ENCODE measurements at places on chromosomes 12 and 14. TPM values are rescaled to one million over a fixed set of nuclear protein-coding genes. Genes with fewer than 3 reads are reported as not detected.

The B4GALNT1 gene
- total RNA-seq = 5.3 TPM

The PLA2G1B gene
- total RNA-seq = not detected

The CLEC9A gene
- not detected for total RNA-seq

The SLC39A5 gene
- total RNA-seq = not detected

The GLT1D1 gene
- total RNA-seq = not detected

The LUM gene
- total RNA-seq = 151 TPM

The ITGA5 gene
- 790 TPM for total RNA-seq

Measured in placental pericyte (primary cell).